ENCODE measurements at places on chromosomes 12 and 14. TPM values are rescaled to one million over a fixed set of nuclear protein-coding genes. Genes with fewer than 3 reads are reported as not detected.

TPH2 gene
- total RNA-seq = not detected

TAS2R46 gene
- total RNA-seq = 7.1 TPM

BHLHE41 gene
- total RNA-seq = 1.7 TPM

PALS1 gene
- total RNA-seq = 39.9 TPM

KRT79 gene
- total RNA-seq = not detected
